K562 (cell line): ENCODE measurements at places on chromosomes 4 and X. TPM values are rescaled to one million over a fixed set of nuclear protein-coding genes. Genes with fewer than 3 reads are reported as not detected.

DNA sequence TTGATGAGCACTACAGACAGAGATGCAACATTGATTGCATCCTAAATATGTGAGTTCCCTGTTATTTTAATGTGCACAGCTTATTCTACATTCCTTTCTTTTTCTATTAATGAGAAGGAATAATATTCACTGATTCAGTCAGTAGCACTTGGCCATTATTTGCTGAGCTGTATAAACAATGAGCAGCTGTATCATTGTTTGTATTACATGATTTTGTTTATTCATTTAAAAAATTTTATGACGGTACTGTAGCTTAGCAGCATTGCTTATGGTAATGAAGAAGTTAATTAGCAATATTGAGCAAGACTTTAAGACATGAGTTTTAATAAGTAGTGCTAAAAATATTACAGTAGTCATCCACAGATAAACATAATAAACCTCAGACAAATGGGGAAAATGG lies 582.0 kb downstream of the ADGRL3 start:
- no peaks in the 10 kb centered on the region for H3K36me3 ChIP-seq
- no peaks in the 10 kb centered on the region for H3K4me1 ChIP-seq
- H3K27me3 ChIP-seq = no peaks in the 10 kb centered on the region

GRCh38 chr4:5890063-5890727 lies 2.7 kb downstream of the CRMP1 start:
- no peaks in the 10 kb centered on the region for H3K4me1 ChIP-seq
- DNase-seq = no peak
- no peaks in the 10 kb centered on the region for H3K36me3 ChIP-seq
- no peak overlapping the region for H3K27ac ChIP-seq
- no peak overlapping the region for H3K4me3 ChIP-seq

- no peak overlapping the region for H3K4me3 ChIP-seq
- H3K4me1 ChIP-seq = no peaks in the 10 kb centered on the region; the same call in 1 of the 2 replicates
- H3K36me3 ChIP-seq = no peaks in the 10 kb centered on the region
Measured at GRCh38 chrX:39665830-39666518, 431.8 kb downstream of the BCOR start.

GRCh38 chr4:161906836-161907589 lies 256.8 kb downstream of the FSTL5 start:
- H3K4me1 ChIP-seq = no peaks in the 10 kb centered on the region
- no peak for DNase-seq
- no peak overlapping the region for H3K27ac ChIP-seq
- no peak overlapping the region for H3K4me3 ChIP-seq

GRCh38 chr4:150855981-150856510 lies 159.0 kb downstream of the LRBA start:
- H3K4me3 ChIP-seq = no peak overlapping the region
- H3K27ac ChIP-seq = no peak overlapping the region
- peaks cover 20% of the 10 kb centered on the region; the same call in 2 of the 3 replicates for H3K36me3 ChIP-seq
- DNase-seq = no peak
- H3K27me3 ChIP-seq = no peaks in the 10 kb centered on the region

DNA sequence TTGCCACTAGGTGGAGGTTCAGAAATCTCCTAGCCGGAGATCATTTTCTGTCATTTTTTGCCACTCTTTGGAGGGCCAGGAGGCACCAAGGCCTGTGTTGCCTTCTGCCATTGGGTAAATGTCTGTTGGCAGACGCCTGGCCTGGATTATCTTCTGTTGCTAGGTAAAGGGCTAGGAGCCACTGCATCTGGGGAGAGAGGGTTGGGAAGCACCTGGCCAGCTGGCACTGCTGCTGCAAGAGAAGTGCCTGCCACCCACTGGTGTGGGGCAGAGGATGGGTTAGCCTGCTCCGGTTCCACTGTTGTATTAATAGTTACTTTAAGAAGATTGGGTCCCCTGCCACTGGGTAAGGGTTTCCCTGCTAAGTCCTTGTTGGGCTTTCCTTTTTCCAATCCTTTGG lies 58.1 kb downstream of the AWAT2 start:
- no peak overlapping the region for H3K27ac ChIP-seq
- no peak overlapping the region for H3K4me3 ChIP-seq
- H3K36me3 ChIP-seq = no peaks in the 10 kb centered on the region
- no peak for DNase-seq
- H3K4me1 ChIP-seq = no peaks in the 10 kb centered on the region

DNA sequence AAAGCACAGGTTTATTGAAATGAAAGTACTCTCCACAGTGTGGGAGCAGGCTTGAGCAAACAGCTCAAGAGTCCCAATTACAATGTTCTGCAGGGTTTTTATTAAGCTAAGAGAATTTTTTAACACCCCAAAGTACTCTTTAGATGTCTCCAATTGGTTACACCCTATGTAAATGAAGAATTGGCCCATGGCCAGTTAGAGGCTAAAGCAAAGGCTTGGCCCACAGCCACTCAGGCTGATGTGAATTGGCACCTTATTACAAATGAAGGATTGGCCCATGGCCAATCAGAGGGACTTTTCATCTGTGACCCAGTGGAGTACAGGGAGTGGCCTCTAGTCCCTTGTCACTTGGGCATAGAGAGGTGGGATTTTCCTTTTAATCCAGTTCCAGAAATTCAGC lies 30.1 kb upstream of the IQCM start:
- no peaks in the 10 kb centered on the region for H3K4me1 ChIP-seq
- DNase-seq = no peak
- no peaks in the 10 kb centered on the region for H3K36me3 ChIP-seq

- H3K27ac ChIP-seq = no peak overlapping the region
- no peak for DNase-seq
- no peak overlapping the region for H3K4me3 ChIP-seq
- no peaks in the 10 kb centered on the region for H3K36me3 ChIP-seq
- no peaks in the 10 kb centered on the region for H3K4me1 ChIP-seq
Measured at GRCh38 chr4:113574636-113575103, 186.9 kb downstream of the CAMK2D start.

DNA sequence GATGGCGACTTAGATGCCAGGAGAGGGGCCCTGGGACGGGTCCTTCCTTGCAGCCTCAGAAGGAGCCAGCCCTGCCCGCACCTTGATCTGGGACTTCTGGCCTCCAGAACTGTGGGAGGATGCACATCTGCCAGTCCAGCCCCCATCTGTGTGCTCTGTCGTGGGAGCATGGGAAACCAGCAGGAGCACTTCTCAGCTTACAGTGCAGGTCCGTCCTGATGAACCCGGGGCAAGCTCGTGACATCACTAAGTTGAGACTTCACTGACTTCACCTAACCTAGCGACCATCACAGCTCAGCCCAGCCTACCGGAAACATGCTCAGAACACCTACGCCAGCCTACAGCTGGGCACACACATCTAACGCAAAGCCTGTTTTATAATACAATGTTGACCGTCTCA lies 38.1 kb downstream of the ABLIM2 start:
- H3K36me3 ChIP-seq = no peaks in the 10 kb centered on the region
- H3K4me3 ChIP-seq = no peak overlapping the region
- no peak for DNase-seq

GRCh38 chr4:73603271-73603710 lies 16.9 kb downstream of the RASSF6 start:
- no peaks in the 10 kb centered on the region for H3K36me3 ChIP-seq
- H3K4me1 ChIP-seq = no peaks in the 10 kb centered on the region
- H3K27ac ChIP-seq = no peak overlapping the region
- no peak overlapping the region for H3K4me3 ChIP-seq
- no peak for DNase-seq
- H3K27me3 ChIP-seq = no peaks in the 10 kb centered on the region

DNA sequence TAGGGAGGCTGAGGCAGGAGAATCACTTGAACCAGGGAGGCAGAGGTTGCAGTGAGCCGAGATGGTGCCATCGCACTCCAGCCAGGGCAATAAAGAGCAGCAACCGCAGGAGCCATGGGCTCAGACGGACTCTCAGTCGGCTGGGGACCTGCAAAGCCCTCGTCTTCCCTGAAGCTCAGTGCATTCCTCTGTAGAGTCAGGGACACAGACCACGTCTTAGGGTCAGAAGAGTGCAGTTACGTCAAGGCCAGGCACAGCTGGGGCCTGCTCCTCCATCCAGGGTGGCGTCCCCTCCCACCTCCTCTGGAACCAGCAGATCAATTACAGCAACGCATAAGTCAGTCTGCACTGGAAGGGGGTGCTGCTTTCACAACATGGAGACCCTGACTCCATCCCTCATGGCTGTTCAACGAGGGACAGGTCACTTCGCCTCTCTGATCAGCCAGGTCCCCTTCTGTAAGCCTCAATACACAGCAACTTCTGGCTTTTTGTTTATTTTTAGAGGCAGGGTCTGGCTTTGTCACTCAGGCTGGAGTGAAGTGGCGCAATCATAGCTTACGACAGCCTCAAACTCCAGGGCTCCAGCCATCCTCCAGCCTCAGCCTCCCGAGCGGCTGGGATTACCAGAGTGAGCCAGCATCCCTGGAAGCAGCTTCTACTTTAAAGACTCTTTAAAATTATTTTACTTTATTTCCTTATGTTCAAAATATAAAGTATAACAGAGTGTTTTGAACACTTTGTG lies 76.4 kb downstream of the ZFYVE28 start:
- H3K27me3 ChIP-seq = no peaks in the 10 kb centered on the region
- no peak overlapping the region for H3K4me3 ChIP-seq
- DNase-seq = no peak
- peaks cover 26% of the 10 kb centered on the region; the same call in 1 of the 3 replicates for H3K36me3 ChIP-seq

GRCh38 chrX:49003696-49004095 lies 1.6 kb upstream of the GRIPAP1 start:
- H3K4me3 ChIP-seq = no peak overlapping the region
- no peak overlapping the region for H3K27ac ChIP-seq
- H3K27me3 ChIP-seq = no peaks in the 10 kb centered on the region
- peaks cover 3% of the 10 kb centered on the region; the same call in 1 of the 3 replicates for H3K4me1 ChIP-seq
- DNase-seq = no peak

DNA sequence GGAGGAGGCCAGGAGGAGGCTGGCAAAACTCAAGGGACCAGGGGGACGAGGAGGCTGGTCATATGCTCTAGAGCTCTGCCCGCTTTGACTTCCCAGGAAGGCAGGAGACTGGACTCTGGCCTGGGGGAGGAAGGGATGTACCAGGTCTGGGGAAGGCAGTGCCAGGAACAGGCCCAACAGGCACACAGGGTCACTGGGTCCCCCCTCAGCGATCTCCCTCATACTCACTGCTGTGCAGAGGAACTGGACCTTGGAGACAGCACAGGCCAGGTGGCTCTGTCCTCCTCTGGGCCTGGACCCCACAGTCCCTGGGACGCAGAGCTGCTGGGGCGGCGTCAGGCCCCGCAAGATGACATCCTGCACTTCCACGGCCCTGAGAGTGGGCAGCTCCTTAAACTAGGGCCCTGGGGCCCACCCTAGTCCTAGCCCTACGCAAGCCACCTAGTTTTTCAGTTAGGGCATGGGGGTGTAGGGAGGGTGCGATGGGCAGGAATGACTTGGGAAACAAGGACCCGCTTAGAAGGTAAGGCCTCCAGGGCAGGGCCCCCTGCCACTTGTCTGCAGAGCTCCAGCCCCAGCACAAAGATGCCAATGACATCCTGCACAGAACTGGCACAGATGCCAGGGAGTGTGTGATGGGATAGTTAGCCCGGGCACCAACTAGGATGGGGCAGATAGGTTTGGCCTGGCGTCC lies 59.5 kb downstream of the HTRA3 start:
- H3K27me3 ChIP-seq = peaks cover 56% of the 10 kb centered on the region
- no peaks in the 10 kb centered on the region for H3K4me1 ChIP-seq
- DNase-seq = no peak

The FAAH2 gene
- total RNA-seq = 0.38 and 0.47 TPM in 2 replicates

The CLDN34 gene
- not detected in 2 replicates for total RNA-seq

The BEND4 gene
- 0.13 TPM in 1 of 2 replicates, not detected in the other for total RNA-seq

The NSG1 gene
- not detected in 2 replicates for total RNA-seq

The MAGEA11 gene
- 0.11 TPM in 1 of 2 replicates, not detected in the other for total RNA-seq
